ENCODE measurements at places on chromosomes 6 and 20. TPM values are rescaled to one million over a fixed set of nuclear protein-coding genes. Genes with fewer than 3 reads are reported as not detected.

The UST gene
- total RNA-seq: 47.7 TPM

The LCA5 gene
- total RNA-seq: 5.2 TPM

The GHRH gene
- not detected for total RNA-seq

The TMC2 gene
- total RNA-seq: not detected

The GPR63 gene
- 0.59 TPM for total RNA-seq

The PSORS1C1 gene
- total RNA-seq: 0.89 TPM

The PROKR2 gene
- total RNA-seq: not detected

The ISM1 gene
- not detected for total RNA-seq

The PTCRA gene
- not detected for total RNA-seq

The FAM217A gene
- not detected for total RNA-seq

The RNF39 gene
- total RNA-seq: not detected

The GTSF1L gene
- total RNA-seq: not detected

The HSPA1L gene
- 1.2 TPM for total RNA-seq

The ADTRP gene
- total RNA-seq: 4.9 TPM

The TRDN gene
- not detected for total RNA-seq

The SEL1L2 gene
- total RNA-seq: not detected

The FOXC1 gene
- total RNA-seq: 0.30 TPM

The POU5F1 gene
- 0.51 TPM for total RNA-seq

The FRS3 gene
- total RNA-seq: 1.2 TPM

The THBS2 gene
- total RNA-seq: 1,449 TPM

The FOXS1 gene
- total RNA-seq: 1.1 TPM

The SEMG1 gene
- total RNA-seq: not detected

The NR2E1 gene
- not detected for total RNA-seq

The RIPPLY2 gene
- not detected for total RNA-seq

The CAGE1 gene
- total RNA-seq: not detected

The TRIM15 gene
- not detected for total RNA-seq

The MYL9 gene
- 35.2 TPM for total RNA-seq

The POM121L2 gene
- not detected for total RNA-seq

The PHACTR3 gene
- total RNA-seq: not detected

The KCNS1 gene
- total RNA-seq: 0.59 TPM

The CRNKL1 gene
- 32.8 TPM for total RNA-seq

The MRS2 gene
- 28.2 TPM for total RNA-seq

The NFATC2 gene
- 0.59 TPM for total RNA-seq

The SPATA25 gene
- total RNA-seq: 1.1 TPM

The GSS gene
- 73.9 TPM for total RNA-seq

The SLC24A3 gene
- total RNA-seq: 6.5 TPM

The GABRR2 gene
- total RNA-seq: under 0.01 TPM

The LINC00237 gene
- not detected for total RNA-seq

The GNRH2 gene
- 0.59 TPM for total RNA-seq

The FAM83B gene
- not detected for total RNA-seq

The CTAGE9 gene
- total RNA-seq: not detected

The CLPSL1 gene
- total RNA-seq: not detected

The IFNGR1 gene
- 73.6 TPM for total RNA-seq

The GRM1 gene
- total RNA-seq: not detected

The SLC12A5 gene
- 0.30 TPM for total RNA-seq

The APOM gene
- total RNA-seq: 0.89 TPM

The MYBL2 gene
- total RNA-seq: 4.9 TPM

The TBXT gene
- not detected for total RNA-seq

The CCN6 gene
- total RNA-seq: not detected

The PARD6B gene
- 0.59 TPM for total RNA-seq

The TMEM74B gene
- total RNA-seq: not detected

The UFL1 gene
- 34.4 TPM for total RNA-seq

The TDP2 gene
- total RNA-seq: 21.1 TPM

The EYA4 gene
- total RNA-seq: not detected

The OXT gene
- total RNA-seq: not detected

Measured in smooth muscle cell of the umbilical artery (primary cell).